Suppressor macrophage treated with lipopolysaccharide for 4 hours (primary cell): ENCODE measurements at places on chromosomes 5 and 9.
A peak's percentile ranks its signal among the peaks of the same experiment; 100 is the strongest.

- DNase-seq = no peak
Measured at GRCh38 chr9:16602494-16602893, 268.0 kb downstream of the BNC2 start.

DNA sequence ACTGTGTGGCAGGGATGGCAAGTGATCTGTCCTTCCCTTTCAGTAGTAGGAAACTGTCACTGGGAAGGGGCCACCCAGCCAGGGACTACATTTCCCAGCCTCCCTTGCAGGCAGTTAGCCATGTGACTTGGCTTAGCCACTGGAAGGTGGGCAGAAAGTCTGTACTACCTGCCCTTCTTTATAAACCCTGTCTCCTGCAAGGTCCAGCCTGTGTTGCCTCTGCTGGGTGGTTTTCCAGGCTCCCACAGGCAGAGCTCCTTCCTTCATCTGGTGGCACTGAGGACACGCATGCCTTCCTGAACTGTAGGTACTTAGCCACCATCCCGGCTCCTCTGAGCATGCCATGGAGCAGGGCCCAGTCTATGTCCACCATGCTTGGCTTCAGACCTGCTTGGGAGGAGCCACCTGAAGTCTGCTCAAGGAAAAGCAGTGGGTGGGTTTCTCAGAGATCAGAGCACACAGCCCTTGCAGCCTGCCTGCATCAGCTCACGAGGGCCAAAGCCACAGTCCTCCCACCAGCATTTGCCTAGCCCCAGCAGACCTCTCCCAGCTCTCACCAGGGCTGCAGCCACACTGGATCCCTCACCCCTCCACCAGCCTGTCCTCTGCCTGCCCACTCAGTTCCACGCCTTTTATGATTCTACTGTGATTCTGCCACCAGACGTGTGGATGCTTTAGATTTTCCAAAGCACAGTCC is 16.7 kb upstream of the SLC25A51 start:
- DNase-seq = no peak

DNA sequence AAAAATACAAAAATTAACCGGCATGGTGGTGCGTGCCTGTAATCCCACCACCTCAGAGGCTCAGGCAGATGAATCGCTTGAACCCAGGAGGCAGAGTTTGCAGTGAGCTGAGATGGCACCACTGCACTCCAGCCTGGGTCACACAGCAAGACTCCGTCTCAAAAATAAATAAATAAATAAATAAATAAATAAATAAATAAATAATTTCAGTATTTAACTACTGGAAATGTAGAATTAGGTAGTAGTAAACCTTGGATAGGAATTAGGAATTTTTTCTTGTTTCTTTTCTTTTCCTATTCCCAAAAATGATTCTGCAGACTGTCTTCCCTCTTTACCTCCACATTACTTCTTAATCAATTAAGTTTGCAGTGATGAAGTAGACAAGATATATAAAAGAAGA is 103.2 kb downstream of the PLK2 start:
- no peak for DNase-seq

DNA sequence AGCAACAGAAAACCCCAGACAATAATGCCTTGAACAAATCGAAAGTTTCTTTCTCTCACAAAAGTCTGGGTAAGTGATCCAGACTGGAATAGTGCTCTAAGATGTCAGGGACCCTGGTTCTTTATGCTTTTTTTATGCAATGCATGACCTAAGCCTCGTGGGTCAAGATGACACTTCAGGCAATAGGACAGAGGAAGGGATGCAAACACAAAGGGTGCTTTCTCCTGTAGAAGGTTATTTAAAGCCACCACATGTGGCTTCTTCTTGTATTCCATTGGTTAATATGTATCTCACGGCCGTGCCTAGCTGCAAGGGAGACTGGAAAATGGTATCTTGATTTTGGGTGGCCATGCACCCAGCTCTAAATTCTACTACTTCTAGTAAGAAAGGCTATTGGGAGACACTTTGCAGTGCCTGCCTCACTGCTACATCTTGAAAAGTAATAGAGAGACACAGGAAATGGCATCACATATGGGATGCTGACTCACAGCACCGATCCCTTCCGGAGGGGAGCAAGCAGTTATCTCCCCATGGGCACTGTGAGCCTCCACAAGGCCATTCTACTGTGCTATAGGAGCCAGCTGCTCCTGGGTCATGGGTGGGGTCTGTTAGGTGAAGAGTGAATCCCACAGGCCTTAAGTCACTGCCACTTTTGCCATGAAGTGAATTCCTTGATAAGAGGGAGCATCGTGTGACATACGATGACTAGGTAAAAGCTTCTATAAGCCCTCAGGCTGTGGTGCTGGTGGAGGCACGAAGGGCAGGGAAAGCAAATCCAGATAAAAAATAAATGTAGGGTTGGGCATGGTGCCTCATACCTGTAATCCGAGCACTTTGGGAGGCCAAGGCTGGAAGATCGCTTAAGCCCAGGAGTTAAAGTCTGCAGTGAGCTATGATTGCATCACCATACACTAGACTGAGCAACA is 32.5 kb upstream of the RAB14 start:
- DNase-seq = peak; percentile 52

- DNase-seq = no peak
Measured at GRCh38 chr9:133515615-133516255, 9.0 kb downstream of the MYMK start.

DNA sequence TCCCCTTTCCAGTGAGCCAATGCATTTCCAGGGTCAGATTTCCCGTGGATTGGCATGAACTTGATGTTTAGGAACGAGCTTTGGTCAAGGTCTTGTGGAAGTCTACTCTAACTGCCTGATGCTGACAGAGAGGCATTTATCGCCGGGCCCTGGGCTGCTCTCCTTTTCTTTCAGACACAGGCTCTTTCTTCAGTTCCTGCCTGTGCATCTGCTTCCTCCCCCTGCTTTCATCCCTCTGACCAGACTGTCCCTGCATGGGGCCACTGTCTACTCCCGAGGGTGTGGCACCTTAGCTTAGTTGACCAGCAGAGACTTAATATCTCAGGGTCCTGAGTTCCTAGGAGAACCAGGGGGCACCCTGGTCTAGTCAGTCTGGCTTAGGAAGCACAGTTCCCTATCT is 41.2 kb downstream of the RALGPS1 start:
- no peak for DNase-seq

GRCh38 chr5:6634306-6634705 is 1.1 kb downstream of the SRD5A1 start:
- DNase-seq = peak; percentile 55

- no peak for DNase-seq
Measured at GRCh38 chr9:36858805-36859375, 175.2 kb downstream of the PAX5 start.

DNA sequence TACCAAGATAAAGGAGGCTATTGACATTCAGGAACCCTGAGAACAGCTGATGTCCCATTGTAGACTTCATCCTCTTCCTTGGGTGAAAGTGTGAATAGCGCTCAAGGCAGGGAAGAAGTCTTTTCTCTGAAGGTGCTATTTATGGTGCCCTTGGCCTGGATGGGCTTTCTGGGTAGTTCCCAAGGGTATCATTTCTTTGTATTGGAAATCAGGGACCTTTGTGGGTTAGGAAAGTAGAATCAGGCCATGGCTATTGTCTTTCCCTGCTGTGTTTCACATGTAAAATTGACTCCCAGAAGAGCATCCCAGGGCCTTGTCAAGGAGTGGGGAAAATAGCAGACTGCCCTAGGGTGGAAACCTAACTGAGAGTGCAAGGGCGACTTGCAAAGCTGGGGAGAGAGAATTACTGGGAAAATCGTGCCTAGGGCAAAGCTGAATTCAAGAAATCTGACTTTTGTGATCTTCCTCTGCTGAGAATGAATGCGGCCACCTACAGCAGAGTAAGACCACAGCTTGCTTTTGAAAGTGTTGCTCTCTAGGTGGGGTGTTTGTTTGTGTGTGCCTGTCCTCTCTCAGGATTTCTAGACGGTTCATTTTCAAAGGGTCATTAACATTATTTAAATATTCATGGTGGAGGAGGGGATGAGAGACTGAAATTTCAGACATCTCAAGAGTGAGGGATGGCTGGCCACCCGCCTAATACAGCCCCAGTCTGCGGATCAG is 160.6 kb downstream of the C9orf152 start:
- no peak for DNase-seq

GRCh38 chr5:73352649-73353230 is 95.8 kb downstream of the FOXD1 start:
- peak; percentile 17 for DNase-seq

- DNase-seq = no peak
Measured at GRCh38 chr5:13745508-13745907, 199.0 kb downstream of the DNAH5 start.

GRCh38 chr5:142549834-142550233 is 136.1 kb downstream of the FGF1 start:
- no peak for DNase-seq

DNA sequence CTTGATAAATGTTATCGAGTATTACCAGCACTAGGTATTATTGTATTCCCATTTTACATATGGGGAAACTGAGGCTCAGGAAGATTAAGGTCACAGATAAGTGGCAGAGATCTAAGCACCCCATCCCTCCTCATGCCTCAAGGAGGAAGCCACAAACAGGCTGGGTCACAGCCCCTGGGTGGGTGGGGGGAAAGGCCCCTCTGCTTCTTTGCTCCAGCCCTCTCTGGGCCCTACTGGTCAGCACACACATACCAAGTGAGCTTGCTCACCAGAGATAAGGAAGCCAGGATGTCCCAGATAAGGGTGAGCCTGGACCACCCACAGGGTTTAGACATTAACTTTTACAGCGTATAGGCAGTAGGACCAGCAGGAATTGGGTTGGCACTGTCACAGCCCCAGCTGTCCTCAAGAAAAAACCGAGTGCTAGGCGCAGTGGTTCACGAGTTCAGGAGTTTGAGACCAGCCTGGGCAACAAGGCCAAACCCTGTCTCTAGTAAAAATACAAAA is 45.3 kb downstream of the STK10 start:
- no peak for DNase-seq

- DNase-seq = no peak
Measured at GRCh38 chr5:36646507-36647023, 40.2 kb downstream of the SLC1A3 start.

GRCh38 chr9:114238891-114239875 is 83.7 kb upstream of the ORM1 start:
- DNase-seq = no peak
